ENCODE measurements at places on chromosomes 6 and 20.

GRCh38 chr6:25017932-25018567, 82.3 kb upstream of the RIPOR2 start:
- DNase-seq = peak; percentile 81

GRCh38 chr6:116289876-116290275, 10.1 kb upstream of the TSPYL1 start:
- no peak for DNase-seq

- no peak for DNase-seq
These were observed 2.6 kb downstream of the SLCO4A1 start for GRCh38 chr20:62644802-62645496.

DNA sequence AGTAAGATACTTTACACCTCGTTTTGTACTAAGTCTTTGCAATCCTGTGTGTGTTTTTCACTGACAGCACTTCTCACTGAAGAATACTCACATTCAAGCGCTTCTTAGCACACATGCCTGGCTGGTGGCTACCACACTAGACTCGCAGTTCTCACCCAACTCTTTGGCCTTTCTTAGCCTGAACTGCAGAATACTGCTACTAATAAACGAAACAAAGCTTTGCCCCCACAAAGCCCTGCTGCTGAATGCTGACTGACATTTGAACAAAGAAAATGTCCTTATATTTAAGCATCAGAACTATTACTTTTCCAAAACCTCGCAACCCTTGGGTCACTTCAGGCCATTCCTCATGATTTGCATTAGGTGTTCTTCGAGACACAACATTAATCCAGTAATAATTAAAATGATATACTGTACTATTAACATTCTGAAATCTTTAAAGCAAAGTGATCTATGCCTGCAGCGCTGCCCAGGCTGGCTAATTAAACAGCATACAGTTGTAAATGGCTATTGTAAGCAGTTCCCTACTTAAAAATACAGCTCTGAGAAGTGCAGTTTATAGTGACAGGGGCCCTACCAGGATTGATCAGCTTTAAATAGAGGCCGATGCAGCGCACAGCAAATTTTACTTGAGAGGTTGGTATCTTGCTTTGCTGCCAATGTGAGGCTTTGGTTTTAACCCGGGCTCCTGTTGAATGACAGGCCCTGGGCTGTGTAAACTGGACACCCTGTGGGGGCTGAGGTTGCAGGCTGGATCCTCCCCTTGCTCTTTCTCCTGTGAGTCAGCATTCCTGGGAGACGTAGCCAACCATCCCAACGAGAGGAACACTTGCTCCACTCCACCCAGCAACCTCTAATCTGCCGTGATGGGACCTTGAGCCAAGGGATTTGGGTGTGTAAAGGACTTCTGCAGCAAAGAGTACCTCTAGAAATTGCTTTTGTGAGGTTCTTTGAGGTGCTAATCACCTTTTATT, 899.0 kb downstream of the TFAP2A start:
- peak; percentile 53 for DNase-seq
